ENCODE measurements at places on chromosomes 11 and 22.

GRCh38 chr22:23693979-23694680 lies 3.3 kb downstream of the RGL4 start:
- no peak for DNase-seq

- no peak for DNase-seq
Observed at GRCh38 chr11:69439127-69439526, 42.3 kb upstream of the LINC01488 start.

- DNase-seq: peak; percentile 95
Observed at GRCh38 chr11:62705880-62706849, 1.1 kb downstream of the BSCL2 start.

GRCh38 chr22:27637604-27638003 lies 164.0 kb downstream of the MN1 start:
- DNase-seq: no peak

DNA sequence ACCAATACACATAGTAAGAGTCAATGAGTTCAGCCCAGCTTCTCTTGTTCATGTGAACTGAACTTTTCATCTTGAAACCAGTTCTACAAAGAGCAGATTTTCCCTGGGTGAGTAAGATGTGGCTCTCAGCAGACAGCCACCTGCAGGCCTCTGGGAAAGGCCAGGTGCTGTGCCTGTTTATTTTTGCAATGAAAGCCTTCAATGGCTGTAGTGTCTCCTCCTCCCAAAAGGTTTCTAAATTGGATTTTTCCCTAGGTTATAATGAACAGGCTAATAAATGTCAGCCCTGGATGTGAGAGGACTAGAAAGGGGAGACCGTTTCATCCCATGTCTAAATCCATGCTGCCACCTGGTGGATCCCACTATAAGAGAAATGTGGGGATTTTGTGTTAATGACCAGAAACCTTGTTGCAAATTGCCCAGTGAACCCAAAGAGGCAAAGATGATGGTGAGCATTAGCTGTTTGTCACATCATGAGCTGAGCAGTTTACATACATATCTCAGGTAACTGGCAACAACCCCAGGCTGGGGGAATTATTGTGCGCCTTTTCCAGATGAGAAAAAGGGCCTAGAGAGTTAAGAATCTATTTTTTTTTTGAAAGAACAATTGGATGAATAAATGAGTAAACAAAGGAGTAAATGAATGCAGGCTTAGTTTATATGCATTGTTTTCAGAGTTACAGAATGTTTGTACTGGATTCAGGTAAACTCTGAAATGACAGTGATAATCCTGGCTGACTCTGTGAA lies 12.7 kb downstream of the C11orf91 start:
- peak; percentile 49 for DNase-seq

- DNase-seq: no peak
Observed at GRCh38 chr11:84130646-84131427, 844.7 kb upstream of the CCDC90B start.

DNA sequence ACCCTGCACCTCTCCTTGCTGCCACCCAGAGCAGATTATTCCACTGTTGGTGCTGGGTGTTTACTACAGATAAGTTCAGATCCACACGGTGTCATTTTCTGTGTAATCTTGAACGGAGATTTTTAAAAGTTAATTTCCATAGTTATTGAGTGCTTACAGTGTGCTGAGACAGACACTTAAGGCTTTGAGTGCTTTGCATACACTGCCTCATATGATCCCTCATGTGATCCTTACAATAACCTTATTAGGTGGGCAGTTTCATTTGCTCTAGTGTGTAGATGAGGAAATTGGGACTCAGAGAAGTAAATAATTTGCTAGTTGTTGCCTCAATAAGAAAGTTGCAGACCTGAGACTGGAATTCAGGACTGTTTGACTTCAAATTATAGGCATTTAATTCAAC lies 32.3 kb upstream of the ME3 start:
- DNase-seq: no peak

GRCh38 chr22:44546686-44547310 lies 48.8 kb upstream of the RTL6 start:
- DNase-seq: no peak

DNA sequence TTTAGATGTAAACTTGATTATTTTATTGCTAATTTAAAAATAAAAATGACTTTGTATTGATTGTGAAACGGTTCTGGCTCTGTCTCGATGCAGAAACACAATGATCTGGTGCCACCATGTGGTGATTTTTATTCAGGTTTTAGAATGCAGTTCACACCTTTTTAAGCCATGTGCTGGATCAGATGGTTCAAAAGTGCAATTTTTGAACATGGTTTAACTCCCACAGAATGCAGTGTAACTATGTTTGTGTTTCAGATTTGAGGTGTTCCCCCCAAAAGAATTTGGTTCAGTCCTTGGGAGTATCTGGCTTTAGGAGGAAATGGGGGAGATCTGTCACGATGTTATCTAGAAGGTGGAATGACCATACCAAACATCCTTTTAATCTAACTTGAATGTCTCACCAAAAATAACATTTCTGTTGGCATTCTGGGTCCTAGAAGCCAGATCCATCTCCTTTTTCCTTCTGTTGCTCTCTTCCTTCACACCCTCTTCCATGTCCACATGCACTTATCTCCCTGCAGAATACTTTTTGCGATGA lies 7.9 kb downstream of the MRPL16 start:
- no peak for DNase-seq

GRCh38 chr22:36197065-36197440 lies 4.6 kb downstream of the APOL4 start:
- no peak for DNase-seq

- no peak for DNase-seq
Observed at GRCh38 chr22:46769191-46769675, 6.8 kb downstream of the TBC1D22A start.

DNA sequence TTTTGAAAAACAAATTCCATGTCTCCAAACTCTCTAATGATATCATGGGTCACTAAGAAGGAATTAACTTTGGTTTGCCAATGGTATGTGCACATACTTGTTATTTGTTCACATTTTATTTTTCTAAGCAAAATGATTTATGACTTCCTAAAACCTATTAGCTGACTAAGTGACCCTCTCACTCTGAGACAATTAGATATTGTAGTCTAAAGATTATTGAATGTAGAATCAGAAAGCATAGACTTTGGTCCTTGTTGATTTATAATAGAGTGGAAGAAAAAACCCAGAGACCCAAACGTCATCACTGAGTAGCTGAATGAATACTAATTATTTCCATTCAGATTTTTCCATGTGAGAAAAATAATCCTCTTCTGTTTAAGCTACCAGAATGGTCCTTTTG lies 243.5 kb upstream of the ANO3 start:
- no peak for DNase-seq

DNA sequence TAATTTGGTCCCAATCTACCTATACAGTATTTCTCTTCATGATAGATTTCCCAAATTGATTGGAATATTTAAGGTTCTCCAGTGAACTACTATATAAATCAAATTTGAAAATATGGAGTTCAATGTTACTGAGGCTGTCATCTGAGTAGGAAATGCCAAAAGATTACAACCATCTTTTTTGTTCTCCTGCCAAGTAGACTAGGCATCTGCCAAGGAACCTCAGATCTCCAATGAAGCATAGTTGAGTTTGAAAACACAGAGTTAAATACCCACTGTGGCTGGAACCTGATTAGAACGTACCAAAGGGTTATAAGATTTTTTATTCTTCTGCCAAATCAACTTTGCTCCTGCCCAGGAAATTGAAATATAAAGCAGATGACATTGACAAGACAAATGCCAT lies 330.9 kb downstream of the CNTN5 start:
- no peak for DNase-seq

- DNase-seq: no peak
Observed at GRCh38 chr22:38255697-38256096, 17.1 kb downstream of the TMEM184B start.

GRCh38 chr22:17096071-17096470 lies 11.3 kb downstream of the IL17RA start:
- no peak for DNase-seq

GRCh38 chr11:78127403-78127802 lies 12.0 kb downstream of the ALG8 start:
- no peak for DNase-seq

- DNase-seq: no peak
Observed at GRCh38 chr11:134656861-134657540, 245.0 kb upstream of the B3GAT1 start.

DNA sequence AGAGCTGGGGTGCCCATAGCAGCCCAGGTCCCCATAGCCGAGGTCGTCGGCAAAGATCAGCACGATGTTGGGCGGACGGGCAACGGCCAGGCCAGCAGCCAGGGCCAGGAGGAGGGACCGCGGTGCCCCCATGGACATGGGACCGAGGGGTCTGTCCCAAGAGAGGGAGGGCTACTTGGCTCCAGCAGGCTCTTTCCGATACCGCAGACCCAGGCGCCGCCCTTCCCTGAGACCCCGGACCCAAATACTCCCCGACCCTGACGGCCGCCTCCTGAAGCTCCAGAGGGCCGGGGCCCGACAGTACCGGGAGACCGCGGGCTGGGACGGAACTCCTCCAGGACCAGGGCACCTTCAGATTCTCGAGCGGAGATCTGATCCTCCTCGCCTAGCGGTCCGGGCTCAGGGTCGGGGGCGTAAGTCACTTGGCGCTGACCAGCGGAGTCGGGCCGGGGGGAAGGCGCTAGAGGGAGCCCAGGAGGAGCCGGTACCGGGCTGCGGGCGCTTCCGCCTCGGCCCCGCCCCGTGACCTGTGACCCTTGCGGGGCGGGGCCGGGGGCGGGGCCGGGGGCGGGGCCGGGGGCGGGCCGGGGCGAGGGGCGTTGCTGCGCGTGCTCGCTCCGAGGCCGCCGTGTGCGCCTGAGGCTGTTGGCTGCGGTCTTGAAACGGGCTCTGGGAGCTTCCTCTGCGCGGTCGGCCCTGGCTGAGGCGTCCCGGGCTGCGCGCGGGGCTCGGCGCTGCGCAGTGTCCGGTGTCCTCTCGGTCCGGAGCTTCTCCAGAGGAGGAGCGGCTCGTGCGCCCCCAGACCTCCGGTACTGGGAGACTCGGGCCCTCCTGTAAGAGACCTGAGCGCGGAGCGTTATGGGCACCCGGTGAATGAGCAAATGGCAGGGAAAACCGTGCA lies at the start of gene ARSA:
TSS of gene ARSA (minus strand) at position 511 of the 901 bp plus-strand sequence. CDS start at position 138, 373 bp downstream.
- peak; percentile 80 for DNase-seq

DNA sequence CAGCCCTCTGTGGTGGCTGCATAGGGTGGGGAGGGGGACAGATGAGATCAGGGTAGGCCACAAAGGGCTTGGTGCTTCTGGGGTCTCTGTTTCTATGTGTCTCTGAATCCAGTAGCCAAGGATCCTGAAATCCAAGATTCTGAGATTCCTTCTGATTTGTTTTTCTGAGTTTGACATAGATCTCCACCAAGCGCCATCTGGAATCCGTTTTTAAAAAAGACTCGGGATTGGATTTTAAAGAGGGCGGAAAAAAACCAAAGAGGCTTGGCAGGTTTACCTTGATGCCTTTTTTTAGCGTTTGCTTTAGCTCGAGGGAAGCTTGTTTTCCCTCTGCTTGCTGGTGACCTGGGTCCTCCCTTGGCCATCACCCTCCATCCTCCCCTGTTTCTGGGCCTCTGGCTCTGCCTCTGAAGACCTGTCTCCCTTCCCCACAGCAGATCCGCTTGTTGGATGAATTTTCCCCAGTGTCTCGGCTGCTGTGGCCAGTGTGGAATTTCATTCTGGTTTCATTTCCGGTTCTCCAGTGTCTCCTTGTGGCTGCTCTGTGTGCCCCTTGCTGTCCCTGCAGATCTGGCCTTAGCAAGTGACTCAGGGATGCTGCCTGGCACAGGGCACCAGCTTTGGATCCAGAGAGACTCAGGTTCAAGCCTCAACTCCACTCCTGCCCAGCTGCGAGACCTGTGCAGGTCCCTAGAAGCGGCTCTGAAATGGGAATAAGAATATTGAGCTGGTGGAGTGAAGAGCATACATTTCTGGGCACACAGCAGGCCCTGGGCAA lies 15.1 kb downstream of the SYNGR1 start:
- DNase-seq: no peak

GRCh38 chr11:62438641-62439040 lies 19.8 kb downstream of the SCGB1A1 start:
- DNase-seq: no peak

DNA sequence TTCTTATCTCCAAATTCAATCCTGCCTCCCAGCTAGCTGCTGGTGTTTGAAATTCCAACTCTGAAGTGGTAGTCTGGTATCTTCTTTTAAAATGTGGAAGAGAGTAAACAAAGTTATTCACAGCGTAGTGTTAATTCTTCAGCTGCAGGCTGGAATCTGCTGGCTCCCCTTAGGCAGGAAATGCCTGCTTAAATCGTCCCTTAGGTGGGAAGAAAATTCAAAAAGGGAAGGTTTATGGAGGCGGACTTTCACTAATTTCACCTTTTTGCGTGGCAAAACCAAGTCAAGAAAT lies 439.0 kb upstream of the CCDC90B start:
- DNase-seq: no peak

DNA sequence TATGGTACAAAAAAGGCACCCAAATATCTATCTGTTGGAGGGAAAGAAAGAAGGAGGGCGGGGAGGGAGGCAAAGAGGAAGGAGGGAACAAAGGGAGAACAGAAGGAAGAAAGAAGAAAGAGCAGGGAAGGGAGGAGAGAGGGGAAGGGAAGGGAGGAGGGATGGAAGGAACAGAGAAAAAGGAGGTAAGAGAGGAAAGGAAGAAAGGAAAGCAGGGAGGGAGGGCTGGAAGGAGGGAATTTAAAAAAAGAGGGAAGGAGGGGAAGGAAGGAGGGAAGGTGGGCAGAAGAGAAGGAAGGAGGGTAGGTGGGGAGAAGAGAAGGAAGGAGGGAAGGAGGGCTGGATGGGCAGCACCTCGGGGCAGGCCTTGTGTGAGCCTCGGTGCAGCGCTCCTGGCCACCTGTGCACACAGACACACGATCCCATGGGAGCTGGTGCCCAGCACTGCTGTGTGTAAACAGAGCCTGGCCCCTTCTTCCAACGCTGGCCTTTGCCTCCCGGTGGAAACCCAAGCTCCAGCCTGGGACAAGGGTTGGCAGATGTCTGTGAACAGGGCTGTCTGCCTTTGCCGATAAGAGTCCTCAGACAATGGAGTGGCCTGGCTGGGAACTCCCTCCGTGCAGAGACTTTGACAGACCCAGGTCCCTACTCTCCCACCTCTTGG lies 23.2 kb downstream of the SMIM38 start:
- peak; percentile 55 for DNase-seq

GRCh38 chr11:44065161-44065661 lies 859 bp upstream of the ACCS start:
- DNase-seq: no peak

- no peak for DNase-seq
Observed at GRCh38 chr11:43358279-43358800, 380 bp upstream of the TTC17 start.

DNA sequence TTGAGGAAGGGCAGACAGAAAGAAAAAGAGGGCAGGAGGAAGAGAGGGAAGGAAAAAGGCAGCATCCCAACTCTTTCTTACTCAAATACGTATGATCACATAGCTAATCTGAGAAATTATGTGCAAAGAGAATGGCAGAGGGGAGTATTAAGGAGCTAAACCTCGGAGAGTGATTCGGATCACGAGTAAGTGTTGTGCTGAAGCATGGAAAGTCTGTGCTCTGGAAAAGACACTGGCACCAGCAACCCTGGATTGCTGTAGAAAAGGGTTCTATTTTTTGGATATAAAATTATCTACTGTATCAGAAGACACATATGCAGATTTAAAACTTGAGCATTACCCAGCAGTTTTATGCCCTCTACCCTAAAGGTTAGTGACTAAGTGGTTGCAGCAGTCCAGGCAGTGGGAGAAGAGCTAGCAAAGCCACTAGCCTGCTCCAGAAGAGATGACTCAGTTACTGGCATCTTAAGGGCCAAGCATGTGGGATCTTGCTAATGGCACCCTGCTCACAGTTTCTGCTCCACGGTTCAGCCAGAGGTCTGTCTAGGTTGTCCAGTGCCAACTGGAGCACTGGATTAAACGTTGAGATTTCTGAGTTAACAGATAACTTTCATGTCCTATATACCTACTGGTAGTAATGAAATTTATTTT lies 151.7 kb downstream of the SWAP70 start:
- DNase-seq: no peak
